ENCODE measurements at places on chromosomes 16 and 17.
A peak's percentile ranks its signal among the peaks of the same experiment; 100 is the strongest.

DNA sequence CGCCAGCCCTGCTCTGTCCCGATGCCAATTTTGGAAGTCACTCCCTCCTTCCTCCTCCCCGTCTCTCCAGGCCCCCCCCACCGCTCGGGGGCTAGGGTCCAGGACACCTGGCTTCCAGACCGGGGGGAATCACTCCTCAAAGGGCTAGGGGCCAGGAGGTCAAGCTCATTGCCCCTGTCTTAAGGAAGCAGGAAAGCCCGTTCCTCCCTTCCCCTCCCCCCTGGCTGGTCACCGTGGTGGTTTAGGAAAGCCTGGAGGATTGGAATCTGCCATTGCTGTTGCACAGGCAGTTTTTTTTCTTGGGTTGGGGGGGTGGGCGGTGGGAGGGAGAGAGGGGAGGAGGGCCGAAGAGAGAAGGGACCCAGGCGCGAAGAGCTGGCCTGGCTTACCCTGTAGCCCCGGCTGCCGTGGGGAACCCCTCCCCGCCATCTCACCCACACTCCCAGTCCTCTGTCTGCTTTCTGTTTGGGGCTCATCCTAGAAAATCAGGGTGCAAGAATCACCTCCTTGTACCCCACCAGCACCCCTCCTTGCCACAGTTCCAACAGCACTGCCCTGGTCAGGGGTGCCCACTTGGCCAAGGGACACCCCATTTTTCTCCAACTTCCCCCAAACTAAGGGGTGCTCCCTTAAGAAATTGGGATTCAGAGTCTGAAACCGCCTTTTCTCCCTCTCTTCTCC is 2.9 kb upstream of the BCL6B start:
- peak; percentile 75 for DNase-seq

GRCh38 chr16:49661465-49662187 is 194.3 kb downstream of the ZNF423 start:
- DNase-seq, result no peak

- DNase-seq, result no peak
Observed at GRCh38 chr16:4825196-4825595, 21.9 kb downstream of the GLYR1 start.

GRCh38 chr16:53948734-53949430 is 244.9 kb downstream of the FTO start:
- no peak for DNase-seq

DNA sequence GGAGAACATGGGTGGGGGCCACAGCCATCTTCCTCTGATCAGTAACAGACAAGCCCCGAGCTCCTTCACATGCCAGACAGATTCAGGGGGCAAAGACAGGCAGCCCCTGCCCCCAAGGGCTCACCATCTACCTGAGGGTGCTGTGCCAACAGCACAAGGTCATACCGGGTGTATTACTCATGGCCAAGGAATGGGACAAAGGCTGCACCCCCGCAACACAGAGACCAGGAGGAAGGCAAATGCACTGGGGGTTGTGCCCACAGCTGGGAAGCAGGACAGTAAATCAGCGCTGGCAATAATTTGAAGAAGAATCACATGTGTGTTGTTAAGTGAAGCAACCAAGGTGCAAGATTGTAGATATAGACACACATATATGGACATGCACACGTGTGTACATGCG is 137.1 kb downstream of the C16orf95 start:
- no peak for DNase-seq

DNA sequence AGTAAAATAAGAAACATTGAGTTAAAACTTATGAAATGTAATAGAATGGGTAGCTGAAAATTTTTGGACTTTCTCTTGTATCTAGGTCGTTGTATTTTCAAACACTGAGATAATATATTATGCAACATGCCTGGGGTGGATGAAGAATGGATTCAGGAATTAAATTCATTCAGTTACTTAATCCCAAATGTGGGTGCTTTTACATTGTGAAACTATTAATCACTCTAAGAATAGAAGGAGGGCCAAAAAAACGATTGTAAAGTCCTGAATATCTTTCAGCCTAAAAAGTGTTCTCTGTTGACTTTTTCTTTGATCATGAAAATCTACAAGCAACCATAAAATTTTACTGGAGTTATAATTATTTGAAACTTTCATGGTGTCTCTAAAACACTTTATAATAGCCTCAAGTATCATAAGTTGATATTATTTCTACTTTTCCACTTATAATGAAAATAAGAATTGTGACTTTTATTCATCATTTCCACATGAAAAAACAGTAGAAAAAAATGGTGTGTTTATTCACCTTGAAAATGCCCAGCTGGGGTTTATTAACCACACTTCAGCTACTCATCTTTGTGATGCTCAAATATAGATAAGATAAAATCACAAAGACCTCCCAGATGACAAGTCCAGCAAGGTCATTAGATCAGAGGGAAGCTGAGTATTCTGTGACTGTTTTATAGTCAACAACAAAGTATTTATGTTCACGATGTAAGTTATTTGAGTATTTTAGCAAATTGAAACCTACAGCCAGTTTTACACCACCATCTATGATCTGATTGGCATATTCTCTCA is 619.9 kb upstream of the SOX9 start:
- peak; percentile 68 for DNase-seq

DNA sequence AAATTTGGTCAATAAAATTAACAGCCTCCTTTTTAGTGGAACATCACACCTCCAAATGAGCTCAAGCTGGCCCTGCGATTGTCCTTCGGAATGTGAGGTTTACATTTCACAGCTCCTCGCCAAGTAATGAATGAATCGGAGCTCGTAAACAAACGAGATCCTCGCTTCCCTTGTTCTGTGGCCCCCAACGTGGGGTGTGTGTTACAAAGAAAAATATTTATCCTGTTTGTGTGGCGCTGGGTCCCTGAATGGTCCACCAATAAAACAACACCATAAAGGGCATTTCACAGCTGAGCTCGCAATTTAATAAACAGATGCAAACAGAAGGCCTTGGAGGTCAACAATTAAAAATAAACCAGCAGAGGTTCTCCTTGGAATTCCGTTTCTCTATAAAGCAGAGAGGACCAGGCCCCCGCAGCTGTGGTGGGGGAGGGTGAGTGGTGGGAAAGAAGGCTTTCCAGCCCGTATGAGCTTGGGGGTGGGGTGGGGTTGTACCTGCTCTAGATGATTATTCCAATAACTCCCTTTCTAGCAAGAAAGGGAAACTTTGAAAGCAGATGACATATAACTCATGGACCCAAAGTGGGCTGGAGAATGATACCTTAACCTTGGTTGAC is 393.9 kb upstream of the SALL1 start:
- no peak for DNase-seq

GRCh38 chr17:8921147-8921546 is 44.4 kb downstream of the PIK3R5 start:
- DNase-seq, result no peak

DNA sequence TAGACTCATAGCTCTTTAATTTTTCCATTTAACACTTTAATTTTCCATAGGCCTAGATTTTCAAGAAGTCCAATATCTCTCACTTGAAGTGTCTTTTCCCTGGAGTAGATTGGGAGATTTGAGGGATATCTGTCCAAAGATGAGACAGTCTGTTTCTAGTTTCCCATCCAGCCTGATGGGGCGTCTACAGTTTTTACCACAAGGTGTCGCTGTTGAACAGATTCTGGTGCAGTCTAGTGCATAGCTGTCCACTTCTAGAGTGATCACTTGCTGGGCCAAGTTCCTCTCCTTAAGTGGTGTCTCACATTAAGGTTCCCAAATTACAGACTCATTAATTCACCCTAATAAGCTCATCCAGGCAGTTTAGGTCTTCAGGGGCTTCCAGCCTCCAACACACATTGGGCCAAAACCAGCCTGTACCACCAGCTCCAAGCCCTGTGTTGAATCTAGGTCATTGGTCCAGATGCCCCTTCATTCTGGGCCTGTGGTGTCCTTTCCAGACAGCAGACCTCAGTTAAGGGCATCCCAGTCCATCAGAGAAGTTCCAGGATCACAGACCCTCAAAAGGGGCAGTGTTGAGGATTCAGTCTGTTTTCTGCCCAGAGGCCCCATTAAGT is 9.4 kb downstream of the SNX20 start:
- no peak for DNase-seq

GRCh38 chr16:46648656-46649055 is 27.5 kb upstream of the SHCBP1 start:
- no peak for DNase-seq

- DNase-seq, result peak; percentile 9
Observed at GRCh38 chr17:41010441-41010840, 1.5 kb upstream of the KRTAP3-1 start.

DNA sequence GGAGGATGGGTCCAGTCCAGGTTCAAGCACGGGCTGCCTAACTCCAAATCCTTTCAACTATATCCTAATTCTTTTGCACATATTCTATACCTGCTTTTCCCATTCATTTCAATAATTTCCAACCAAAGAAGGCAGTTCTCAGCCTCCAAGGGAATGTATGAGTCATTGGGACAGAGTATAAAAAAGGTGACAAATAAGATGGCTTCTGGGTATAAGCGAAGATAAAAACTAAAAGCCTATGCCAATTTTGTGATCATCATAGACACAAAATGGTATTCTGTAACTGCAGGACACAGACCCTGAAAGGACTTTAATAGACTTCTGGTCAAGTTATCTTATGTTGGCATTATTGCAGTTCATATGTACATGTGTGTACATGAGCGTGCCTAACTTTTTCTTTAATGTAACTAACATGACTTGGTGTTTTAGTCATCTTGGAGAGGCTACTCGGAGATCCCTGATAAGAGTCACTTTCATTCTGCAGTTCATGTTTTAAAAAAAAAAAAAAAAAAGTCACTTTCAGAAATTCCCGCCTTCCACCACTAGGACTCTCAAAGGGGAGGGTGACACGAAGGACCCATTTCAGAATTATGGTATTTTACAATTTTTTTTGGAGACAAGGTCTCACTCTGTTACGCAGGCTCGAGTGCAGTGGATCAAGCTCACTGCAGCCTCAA is 17.3 kb downstream of the COG1 start:
- DNase-seq, result peak; percentile 46

- no peak for DNase-seq
Observed at GRCh38 chr17:55710829-55711496, 11.7 kb downstream of the TMEM100 start.

GRCh38 chr17:1714427-1714979 is 4.3 kb upstream of the TLCD2 start:
- DNase-seq, result peak; percentile 96

GRCh38 chr17:30570191-30570590 is 93.0 kb downstream of the GOSR1 start:
- DNase-seq, result no peak

GRCh38 chr16:25177831-25178688 is 38.7 kb upstream of the AQP8 start:
- DNase-seq, result no peak

DNA sequence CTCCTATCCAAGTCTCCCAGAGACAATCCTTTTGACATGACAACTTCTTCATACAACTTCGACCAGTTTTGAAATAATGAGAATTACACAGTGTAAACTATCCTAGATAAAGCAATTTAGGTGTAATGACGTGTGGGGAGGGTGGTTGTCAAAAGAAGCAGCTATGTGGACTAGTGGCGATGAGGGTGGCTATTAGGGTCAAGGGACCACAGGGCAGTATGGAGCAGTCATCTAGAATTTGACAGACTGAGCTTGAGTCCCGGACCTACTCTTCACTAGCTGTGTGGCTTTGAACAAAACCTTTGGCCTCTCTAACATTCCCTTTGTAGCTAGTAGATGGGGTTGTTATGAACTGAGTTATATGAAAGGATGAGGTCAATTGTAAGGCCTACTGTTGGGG is 247.1 kb downstream of the HAPSTR1 start:
- DNase-seq, result no peak

DNA sequence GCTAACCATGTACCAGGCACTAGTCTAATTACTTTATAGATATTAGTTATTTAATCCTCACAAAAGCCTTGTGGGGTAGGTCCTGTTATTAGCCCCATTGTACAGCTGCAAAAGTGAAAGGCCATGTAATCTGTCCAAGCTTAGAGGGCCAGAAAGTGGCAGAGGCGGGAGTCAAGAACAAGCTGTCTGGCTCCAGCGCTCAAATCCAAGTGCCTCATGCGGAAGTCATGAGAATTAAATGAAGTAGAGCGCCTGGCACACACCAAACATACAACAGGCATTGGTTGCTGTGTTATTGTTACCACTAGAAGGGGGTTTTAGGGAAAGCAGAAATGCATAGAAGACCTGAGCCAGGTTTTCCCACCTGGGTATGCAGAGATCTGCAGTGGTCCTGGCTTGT is 1.2 kb downstream of the AQP8 start:
- DNase-seq, result no peak

DNA sequence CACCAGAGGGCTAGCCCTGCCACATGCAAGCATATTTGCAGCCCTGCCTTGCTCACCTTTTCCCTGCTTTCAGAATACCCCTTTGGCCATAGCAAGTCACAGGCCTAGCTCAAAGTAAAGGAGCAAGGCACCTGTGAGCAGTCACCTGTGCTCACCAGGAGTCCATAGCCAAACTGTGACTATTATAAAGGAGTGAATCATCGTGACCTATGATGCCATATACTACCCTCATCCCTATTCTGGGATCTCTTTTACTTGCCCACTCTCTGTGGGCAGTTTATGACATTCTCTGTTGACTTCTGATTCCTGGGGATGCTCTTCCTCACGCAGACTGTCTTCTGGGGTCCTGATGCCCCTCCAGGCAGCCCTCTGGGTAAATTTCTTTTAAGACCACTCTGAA is 200.5 kb upstream of the NLRP1 start:
- DNase-seq, result no peak

DNA sequence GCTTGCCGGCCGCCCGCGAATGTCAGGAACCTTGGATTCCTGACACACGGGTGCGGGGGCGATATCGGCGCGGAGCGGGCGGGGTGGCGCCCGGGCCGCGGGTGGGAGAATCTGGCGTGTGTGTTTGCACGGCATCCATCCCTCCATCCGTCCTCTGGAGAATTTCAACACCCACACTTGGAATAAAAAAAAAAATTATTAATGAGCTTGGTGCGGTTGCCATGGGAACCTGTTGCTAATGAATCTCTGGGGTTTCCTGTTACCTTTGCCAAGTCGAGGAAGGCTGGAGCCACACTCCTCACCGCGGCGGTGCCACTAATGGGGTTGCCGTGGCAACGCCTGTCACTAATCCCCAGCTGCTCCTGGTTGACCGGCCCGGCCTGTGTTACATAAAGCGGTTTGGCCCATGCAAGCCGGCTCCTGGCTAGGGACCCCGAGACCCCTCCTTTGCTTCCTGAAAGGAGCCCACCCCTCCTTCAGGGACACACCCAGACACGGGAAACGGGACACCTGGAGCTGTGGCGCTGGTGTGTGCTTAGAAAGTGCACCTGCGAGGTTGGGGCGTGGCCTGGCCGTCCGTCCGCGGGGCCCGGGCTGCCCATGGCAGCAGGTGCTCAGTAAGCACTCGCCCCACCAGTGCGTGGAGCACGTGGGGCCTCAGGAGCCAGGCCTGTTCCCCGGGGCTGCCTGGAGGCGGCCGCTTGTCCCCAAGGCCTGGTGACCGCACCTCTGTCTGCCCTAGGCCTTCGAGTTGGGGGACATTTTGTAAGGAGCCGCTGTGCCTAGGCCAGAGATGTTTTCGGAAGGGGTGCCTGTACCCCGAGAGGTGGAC is 14.6 kb downstream of the CACNA1H start:
- no peak for DNase-seq

DNA sequence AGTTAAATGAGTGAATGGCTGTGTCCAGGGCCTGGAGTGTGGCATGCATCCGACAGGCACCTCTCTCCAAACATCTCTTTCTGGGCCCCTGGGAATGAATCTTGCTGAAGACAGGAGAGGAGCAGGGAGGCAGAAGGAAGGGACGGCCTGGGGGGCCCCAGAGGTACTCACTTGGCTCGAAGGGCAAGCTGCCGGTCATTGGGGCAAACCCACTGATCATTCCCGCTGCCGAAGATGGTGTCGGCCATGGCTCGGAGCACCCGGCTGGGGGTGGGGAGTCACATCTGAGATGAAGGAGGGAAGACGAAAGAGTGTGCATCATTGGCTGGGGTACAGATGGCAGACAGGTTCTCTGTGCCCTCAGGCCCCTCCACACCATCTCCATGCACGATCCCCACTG is 25.3 kb downstream of the RPH3AL start:
- no peak for DNase-seq
